ENCODE measurements at places on chromosomes 13 and 19. TPM values are rescaled to one million over a fixed set of nuclear protein-coding genes. Genes with fewer than 3 reads are reported as not detected.
A peak's percentile ranks its signal among the peaks of the same experiment; 100 is the strongest.

DNA sequence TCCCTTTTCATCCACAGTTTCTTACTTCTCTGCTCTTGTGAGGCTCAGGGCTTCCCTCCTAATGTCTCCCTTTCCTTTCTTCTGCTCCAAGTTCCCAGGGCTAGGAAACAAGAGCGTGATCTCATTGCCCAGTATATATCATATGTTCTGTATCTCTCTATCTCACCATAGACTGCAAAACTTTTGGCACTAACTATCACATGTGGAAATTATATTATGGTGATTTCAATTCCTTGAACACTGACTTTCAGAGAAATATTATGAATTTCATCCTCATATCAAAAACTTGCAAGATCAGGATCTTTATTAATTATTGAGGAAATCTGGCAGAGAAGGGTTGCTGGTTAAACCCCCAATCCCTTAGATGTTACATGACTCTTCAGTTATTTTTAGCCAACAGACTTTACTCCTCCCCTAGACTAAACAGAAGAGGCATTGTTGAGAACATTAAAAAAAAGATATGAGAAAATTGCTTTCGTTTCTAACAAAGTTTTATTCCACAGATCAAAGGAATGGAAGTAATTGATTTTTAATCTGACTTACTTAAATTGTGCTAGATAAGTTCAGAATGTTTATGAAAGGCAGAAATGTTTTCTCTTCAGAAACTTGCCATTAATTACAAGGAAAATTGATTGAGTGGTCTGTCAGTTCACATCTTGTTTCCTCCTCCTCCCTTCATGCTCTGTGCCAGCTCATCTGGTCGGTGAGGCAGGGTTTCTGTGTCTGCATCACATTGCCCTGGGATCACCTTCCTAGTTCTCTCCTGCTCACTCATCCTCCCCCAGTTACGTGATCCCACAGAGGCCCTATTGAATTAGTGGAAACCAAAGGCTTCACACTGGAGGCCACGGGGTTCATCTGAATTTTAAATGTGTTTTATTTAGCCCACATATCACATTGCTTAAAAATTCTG, 378.5 kb downstream of the LMO7 start:
- no peaks in the 10 kb centered on the region for H3K27me3 ChIP-seq
- peak overlapping the region; percentile 51 for H3K4me3 ChIP-seq
- peak overlapping the region; percentile 74 for H3K27ac ChIP-seq
- no peaks in the 10 kb centered on the region for H3K36me3 ChIP-seq
- H3K4me1 ChIP-seq = peaks cover 41% of the 10 kb centered on the region

GRCh38 chr13:102580552-102581169, 16.1 kb upstream of the TPP2 start:
- peaks cover 5% of the 10 kb centered on the region for H3K4me1 ChIP-seq
- DNase-seq = peak; percentile 57
- H3K27ac ChIP-seq = no peak overlapping the region

- H3K4me1 ChIP-seq = peaks cover 6% of the 10 kb centered on the region
- DNase-seq = no peak
These were observed 1.9 kb upstream of the PLPPR3 start for GRCh38 chr19:823565-824121.

DNA sequence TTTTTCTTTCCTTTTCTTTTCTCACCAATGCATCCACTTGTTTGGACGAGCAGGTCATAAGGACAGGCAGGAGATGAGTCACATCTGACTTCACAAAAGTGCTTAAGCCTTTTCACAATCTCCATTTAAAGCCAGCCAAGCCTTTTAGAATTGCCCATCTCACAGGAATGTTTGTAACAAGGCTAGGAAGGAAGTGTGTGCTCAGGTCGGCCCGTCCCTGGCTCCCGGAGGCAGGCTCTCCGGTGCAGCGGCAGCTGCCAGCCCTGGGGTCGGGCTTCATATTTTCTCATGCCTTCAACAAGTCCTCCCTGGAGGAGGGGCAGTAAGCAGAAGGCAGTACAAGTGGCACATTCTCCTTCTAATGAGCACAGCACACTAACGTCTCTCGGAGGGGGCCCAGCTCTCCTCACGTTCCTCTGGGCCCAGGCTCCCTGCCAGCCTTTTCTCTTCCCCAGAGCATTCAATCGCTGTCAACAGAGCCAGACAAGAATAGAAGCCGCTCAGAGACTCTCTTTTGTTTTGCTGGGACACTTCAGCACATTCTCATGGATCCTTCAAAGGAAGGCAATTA, 180.5 kb downstream of the COL4A1 start:
- peak overlapping the region; percentile 62 for H3K4me3 ChIP-seq
- H3K27ac ChIP-seq = peak overlapping the region; percentile 94
- H3K27me3 ChIP-seq = peaks cover 1% of the 10 kb centered on the region
- peak; percentile 95 for DNase-seq
- peaks cover 45% of the 10 kb centered on the region for H3K4me1 ChIP-seq

GRCh38 chr19:13163609-13164342, 13.6 kb downstream of the IER2 start:
- peak; percentile 82 for DNase-seq
- peaks cover 62% of the 10 kb centered on the region for H3K4me1 ChIP-seq
- H3K27me3 ChIP-seq = peaks cover 1% of the 10 kb centered on the region
- H3K36me3 ChIP-seq = no peaks in the 10 kb centered on the region

GRCh38 chr13:48160606-48161278, 65.8 kb upstream of the MED4 start:
- H3K36me3 ChIP-seq = no peaks in the 10 kb centered on the region
- peaks cover 25% of the 10 kb centered on the region for H3K4me1 ChIP-seq
- no peak overlapping the region for H3K27ac ChIP-seq
- H3K27me3 ChIP-seq = no peaks in the 10 kb centered on the region
- no peak for DNase-seq

- no peak for DNase-seq
- H3K4me3 ChIP-seq = no peak overlapping the region
- H3K4me1 ChIP-seq = no peaks in the 10 kb centered on the region
- no peaks in the 10 kb centered on the region for H3K36me3 ChIP-seq
- H3K27me3 ChIP-seq = no peaks in the 10 kb centered on the region
- H3K27ac ChIP-seq = no peak overlapping the region
These were observed 84.7 kb upstream of the PCDH8 start for GRCh38 chr13:52933099-52933498.

GRCh38 chr19:2690856-2691255, 11.6 kb downstream of the GNG7 start:
- no peak overlapping the region for H3K27ac ChIP-seq
- H3K4me3 ChIP-seq = no peak overlapping the region
- H3K27me3 ChIP-seq = peaks cover 25% of the 10 kb centered on the region

GRCh38 chr19:18648973-18649315, 12.1 kb downstream of the KLHL26 start:
- H3K4me1 ChIP-seq = peaks cover 40% of the 10 kb centered on the region
- H3K27me3 ChIP-seq = peaks cover 5% of the 10 kb centered on the region
- peak; percentile 21 for DNase-seq
- H3K36me3 ChIP-seq = peaks cover 6% of the 10 kb centered on the region
- H3K27ac ChIP-seq = peak overlapping the region; percentile 93
- peak overlapping the region; percentile 59 for H3K4me3 ChIP-seq

- H3K4me3 ChIP-seq = no peak overlapping the region
- H3K36me3 ChIP-seq = peaks cover 46% of the 10 kb centered on the region
- peaks cover 5% of the 10 kb centered on the region for H3K27me3 ChIP-seq
- DNase-seq = no peak
- peak overlapping the region; percentile 76 for H3K27ac ChIP-seq
These were observed 57.8 kb upstream of the C13orf46 start for GRCh38 chr13:114031631-114032030.

DNA sequence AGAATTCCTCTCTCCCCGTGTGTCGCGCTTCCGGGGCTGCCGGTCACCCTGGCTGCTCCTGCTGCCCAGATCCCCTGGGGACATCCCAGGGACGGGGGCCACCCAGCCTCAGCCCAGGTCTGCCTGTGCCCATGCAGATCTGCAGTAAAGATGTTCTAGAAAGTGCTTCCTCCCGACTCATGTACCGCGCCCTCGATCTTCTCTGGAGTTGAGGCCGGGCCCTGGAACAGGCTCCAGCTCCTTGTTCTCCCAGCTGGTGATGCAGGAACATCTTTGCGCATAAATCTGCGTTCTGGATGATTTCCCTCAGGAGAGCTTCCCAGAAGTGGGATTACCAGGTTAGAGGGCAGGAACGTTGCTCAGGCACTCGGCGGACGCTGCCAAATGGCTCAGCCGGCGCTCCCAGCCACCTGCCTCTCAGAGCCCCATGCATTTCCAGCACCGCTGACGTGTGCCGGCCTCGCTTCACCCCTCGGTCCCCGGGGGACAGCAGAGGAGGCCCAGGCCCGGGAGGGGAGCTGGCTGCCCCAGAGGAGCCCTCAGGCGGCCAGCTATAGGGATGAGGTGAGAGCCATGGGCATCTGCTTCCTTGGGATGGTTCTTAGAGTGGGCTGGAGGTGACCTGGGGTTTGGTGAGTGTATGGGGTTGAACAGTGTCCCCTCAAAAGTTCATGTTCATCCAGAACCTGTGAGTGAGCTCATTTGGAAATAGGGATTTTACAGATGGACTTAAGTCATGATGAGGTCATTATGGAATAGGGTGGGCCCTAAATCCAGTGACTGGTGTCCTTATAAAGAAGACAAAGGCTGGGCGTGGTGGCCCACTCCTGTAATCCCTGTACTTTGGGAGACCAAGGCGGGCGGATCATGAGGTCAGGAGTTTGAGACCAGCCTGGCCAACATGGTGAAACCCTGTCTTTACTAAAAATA, 42.6 kb downstream of the CRTC1 start:
- H3K27me3 ChIP-seq = peaks cover 2% of the 10 kb centered on the region
- H3K27ac ChIP-seq = no peak overlapping the region
- no peak overlapping the region for H3K4me3 ChIP-seq
- H3K4me1 ChIP-seq = no peaks in the 10 kb centered on the region

DNA sequence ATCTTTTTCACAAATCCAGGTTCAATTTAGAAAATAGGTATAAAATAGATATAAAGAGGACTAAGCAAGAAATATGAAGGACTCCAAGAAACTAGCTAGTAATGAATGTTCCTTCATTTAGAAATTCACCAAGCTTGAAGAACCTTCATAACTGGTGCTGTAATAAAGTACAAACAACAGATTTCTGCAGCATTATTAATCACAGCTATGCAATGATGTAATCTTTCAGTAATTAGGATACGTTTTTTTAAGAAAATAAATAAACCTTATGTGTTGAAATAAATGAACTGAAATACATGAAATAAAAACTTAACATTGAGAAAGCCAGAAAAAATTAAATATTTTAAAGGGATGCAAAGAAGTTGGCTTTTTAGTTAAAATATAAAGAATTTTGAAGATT, 236.1 kb downstream of the RGCC start:
- H3K27ac ChIP-seq = no peak overlapping the region
- no peak overlapping the region for H3K4me3 ChIP-seq
- peaks cover 11% of the 10 kb centered on the region for H3K36me3 ChIP-seq
- no peak for DNase-seq
- peaks cover 66% of the 10 kb centered on the region for H3K4me1 ChIP-seq
- H3K27me3 ChIP-seq = no peaks in the 10 kb centered on the region

LTBP4 gene
- 37.8 TPM for total RNA-seq

MED25 gene
- 48.0 TPM for total RNA-seq

C19orf67 gene
- not detected for total RNA-seq

DNA sequence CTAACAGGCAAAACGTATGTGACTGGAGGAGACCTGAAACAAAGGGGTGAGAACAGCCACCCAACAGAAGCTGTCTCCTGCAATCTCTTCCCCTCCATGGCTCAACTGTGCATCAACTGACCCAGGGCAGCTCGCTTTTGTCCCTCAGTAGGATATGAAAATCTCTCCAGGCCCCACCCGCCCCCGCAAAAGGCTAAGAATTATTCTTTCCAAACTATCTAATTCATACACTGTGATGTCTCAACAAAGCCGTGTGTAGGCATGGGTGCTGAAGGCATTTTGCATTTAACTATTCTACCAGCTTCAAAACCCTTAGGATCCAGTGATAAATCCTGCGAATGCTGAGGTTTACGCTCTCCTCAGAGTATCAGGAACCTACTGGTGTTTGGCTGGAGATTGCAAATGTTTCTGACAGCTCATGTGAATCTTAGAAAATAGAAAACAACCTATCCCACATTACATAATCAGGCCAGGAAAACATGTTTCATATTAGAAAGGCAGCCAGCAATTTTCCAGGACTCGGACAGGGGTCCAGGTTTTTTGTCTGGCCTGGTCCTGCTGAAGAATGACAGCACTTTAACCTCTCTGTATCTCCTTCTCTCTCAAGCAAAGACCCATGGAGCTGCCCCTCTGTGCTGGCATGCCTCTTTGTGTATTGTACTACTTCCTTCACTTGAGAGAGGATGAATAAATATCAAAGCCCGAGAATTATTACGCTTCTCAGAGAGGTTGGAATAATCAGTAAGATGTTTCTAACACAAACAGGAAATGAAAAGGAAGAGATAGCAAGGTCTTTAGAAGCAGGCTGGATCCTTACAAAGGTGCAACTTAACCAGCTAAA, 17.3 kb downstream of the DHRS12 start:
- H3K4me3 ChIP-seq = peak overlapping the region; percentile 73
- no peaks in the 10 kb centered on the region for H3K36me3 ChIP-seq
- peaks cover 9% of the 10 kb centered on the region for H3K27me3 ChIP-seq
- no peak for DNase-seq
- H3K27ac ChIP-seq = peak overlapping the region; percentile 66

- DNase-seq = no peak
- H3K4me3 ChIP-seq = no peak overlapping the region
- peaks cover 44% of the 10 kb centered on the region for H3K27me3 ChIP-seq
- H3K27ac ChIP-seq = no peak overlapping the region
- H3K36me3 ChIP-seq = no peaks in the 10 kb centered on the region
- no peaks in the 10 kb centered on the region for H3K4me1 ChIP-seq
These were observed 234.5 kb downstream of the DLEU7 start for GRCh38 chr13:50609011-50609410.

- H3K27ac ChIP-seq = peak overlapping the region; percentile 94
- H3K27me3 ChIP-seq = no peaks in the 10 kb centered on the region
- H3K36me3 ChIP-seq = peaks cover 14% of the 10 kb centered on the region
- peak; percentile 40 for DNase-seq
- H3K4me3 ChIP-seq = peak overlapping the region; percentile 60
These were observed 121.7 kb downstream of the FNDC3A start for GRCh38 chr13:49097374-49097773.

DNA sequence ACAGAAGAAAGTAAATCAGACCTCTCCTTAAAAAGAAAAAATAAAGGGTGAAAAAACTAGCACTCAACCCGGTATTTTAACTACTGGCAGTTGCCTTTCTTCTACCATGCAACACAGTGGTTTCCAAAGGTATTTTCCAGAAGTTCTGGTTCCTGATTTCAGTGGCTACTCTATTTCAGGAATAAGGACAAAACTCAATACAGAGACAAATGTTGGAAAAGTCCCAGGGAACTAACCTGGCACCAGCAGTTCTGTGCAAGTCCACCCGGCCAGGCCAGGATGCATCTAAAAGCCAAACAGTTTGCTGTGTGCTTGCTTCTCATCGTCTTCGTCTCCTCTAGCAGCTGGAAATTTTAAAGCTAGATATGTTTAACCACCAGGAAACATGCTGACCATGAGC, 52.5 kb downstream of the FOXO1 start:
- H3K27ac ChIP-seq = no peak overlapping the region
- DNase-seq = no peak
- H3K4me3 ChIP-seq = no peak overlapping the region
- H3K36me3 ChIP-seq = no peaks in the 10 kb centered on the region

GRCh38 chr13:49388091-49388635, 55.7 kb downstream of the CAB39L start:
- no peak for DNase-seq
- H3K36me3 ChIP-seq = peaks cover 15% of the 10 kb centered on the region
- H3K27me3 ChIP-seq = peaks cover 3% of the 10 kb centered on the region

GRCh38 chr13:80572923-80573316, 232.0 kb upstream of the SPRY2 start:
- no peaks in the 10 kb centered on the region for H3K27me3 ChIP-seq
- no peaks in the 10 kb centered on the region for H3K4me1 ChIP-seq
- H3K4me3 ChIP-seq = no peak overlapping the region
- no peak overlapping the region for H3K27ac ChIP-seq
- no peaks in the 10 kb centered on the region for H3K36me3 ChIP-seq

GRCh38 chr13:51297556-51297955, 41.9 kb upstream of the SERPINE3 start:
- H3K4me3 ChIP-seq = no peak overlapping the region
- DNase-seq = no peak
- peaks cover 20% of the 10 kb centered on the region for H3K27me3 ChIP-seq
- no peaks in the 10 kb centered on the region for H3K36me3 ChIP-seq
- no peak overlapping the region for H3K27ac ChIP-seq

ZNF557 gene
- 7.8 TPM for total RNA-seq
